ENCODE measurements at places on chromosomes 13 and 19.

- no peak for DNase-seq
Observed at GRCh38 chr13:89755729-89756492, 1591.6 kb upstream of the MIR17HG start.

DNA sequence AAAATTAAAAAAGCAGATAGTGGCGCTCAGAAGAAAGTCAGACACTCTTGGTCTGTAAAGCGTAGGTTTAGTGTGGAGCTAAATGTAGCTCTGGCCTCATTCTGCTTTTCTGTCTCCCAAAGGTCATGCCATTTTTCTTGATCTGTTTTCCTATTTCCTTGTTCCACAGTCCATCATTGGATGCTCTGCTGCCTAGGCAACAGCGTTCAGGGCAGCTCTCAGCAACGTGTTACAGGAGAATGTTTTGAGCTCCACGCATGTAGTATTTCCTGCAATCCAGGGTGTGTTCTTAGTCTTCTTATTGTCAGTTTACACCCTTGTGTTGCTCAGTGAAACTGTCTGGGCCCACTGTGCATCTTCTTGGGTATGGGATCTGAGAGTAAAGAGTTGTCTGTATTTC is 46.0 kb upstream of the PCDH8 start:
- no peak for DNase-seq

GRCh38 chr13:101755228-101755887 is 302.9 kb downstream of the ITGBL1 start:
- DNase-seq = no peak

- no peak for DNase-seq
Observed at GRCh38 chr13:60623151-60623550, 226.1 kb downstream of the TDRD3 start.

- no peak for DNase-seq
Observed at GRCh38 chr13:109644069-109644750, 142.2 kb downstream of the IRS2 start.

- DNase-seq = no peak
Observed at GRCh38 chr13:28753946-28754345, 35.2 kb upstream of the SLC46A3 start.

DNA sequence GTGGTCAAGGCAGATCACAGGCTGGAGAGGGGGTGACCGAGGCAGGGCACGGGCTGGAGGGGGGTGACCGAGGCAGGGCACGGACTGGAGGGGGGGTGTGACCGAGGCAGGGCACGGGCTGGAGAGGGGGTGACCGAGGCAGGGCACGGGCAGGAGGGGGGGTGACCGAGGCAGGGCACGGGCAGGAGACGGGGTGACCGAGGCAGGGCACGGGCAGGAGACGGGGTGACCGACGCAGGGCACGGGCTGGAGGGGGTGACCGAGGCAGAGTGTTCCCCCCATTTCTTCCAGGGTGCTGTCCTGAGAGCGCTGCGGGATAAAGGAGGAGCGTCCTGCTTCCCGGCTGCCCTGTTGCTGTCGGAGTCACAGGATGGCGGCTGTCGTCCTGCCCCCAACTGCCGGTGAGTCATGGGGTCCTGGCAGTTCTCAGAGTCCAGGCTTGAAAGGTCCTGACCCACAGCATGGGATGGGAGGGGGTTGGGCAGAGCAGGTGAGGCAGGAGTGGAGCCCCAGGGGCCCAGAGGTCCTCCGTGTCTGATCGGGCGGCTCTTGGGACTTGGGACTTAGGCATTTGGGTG is 5.3 kb downstream of the ZNF557 start:
- no peak for DNase-seq

DNA sequence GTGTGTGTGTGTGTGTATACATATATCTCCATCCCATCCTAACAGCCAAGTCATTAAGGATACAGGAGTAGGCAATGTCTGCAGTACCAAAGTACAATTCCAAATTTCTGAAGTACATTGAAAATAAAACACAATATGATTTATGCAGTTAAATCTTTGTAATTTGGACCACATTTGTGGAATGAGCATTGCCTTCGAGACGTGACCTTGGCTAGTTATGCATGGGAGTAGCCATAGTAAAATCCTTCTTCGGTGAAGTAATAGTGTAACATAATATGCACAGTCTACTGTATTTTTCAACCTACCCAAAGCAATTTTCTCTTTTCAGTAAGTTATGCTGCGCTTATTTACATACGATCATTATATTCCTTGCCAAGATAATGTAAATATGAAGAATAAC is 665.7 kb upstream of the GPC6 start:
- no peak for DNase-seq

DNA sequence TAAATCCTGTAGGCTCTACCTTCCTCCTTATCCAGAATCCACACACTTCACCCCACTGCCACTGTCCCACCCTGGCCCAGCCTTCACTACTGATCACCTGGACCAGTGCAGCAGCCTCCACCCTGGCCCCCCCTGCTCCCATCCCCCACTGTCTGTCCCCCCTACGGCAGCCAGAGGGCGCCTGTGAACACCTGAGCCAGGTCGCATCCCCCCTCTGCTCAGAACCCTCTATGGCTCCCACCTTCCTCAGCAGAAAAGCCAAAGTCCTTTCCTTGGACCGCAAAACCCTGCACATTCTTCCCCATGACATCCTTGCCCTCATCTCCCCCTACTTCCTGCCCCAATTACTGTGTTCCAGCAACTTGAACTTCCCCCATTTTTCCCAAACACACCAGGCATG is 20.6 kb downstream of the ELAVL3 start:
- no peak for DNase-seq

DNA sequence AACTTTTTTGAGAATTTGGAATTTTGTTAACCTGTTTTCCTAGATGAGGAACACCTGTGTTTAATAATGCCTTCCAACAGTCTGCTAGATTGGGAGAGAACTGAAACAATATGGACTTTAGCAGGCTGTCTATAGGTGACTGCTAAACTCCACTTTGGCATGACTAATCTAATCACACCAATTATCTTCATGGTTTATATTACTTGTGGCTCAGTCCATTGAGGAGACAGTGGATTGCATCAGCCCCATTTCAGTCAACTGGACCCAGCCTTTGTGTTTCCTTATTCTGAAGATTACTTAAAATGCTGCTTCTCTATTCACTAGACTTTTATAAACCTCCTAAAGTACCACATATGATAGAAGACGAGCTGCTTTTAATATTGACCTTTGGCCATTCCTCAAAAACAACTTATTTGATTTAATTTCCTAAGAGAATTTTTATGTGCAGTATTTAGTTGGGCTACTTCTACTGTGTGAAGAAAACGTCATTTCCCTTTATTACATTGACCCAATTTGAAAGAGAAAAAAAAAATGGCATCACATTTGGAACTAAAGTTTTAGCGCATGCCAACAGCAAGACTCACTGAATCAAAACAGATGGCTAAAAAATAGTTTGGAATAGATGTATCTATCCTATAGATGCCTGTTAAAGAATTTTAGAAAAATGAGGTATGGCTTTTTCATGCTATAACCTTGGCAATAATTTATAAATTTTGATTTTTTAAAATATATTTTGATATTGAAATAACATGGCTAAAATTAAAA is 295.8 kb downstream of the NDFIP2 start:
- no peak for DNase-seq

GRCh38 chr13:111855191-111855590 is 211.8 kb upstream of the SOX1 start:
- DNase-seq = no peak

GRCh38 chr13:20669162-20669561 is 34.3 kb upstream of the IL17D start:
- DNase-seq = no peak

GRCh38 chr13:93752541-93752940 is 525.9 kb downstream of the GPC6 start:
- DNase-seq = no peak

GRCh38 chr19:47324502-47324901 is 7.5 kb upstream of the C5AR2 start:
- no peak for DNase-seq

- DNase-seq = no peak
Observed at GRCh38 chr13:41199079-41199478, 4.7 kb upstream of the KBTBD7 start.
